Urothelium cell line (cell line): ENCODE measurements at places on chromosomes 6 and 20.
A peak's percentile ranks its signal among the peaks of the same experiment; 100 is the strongest.

DNA sequence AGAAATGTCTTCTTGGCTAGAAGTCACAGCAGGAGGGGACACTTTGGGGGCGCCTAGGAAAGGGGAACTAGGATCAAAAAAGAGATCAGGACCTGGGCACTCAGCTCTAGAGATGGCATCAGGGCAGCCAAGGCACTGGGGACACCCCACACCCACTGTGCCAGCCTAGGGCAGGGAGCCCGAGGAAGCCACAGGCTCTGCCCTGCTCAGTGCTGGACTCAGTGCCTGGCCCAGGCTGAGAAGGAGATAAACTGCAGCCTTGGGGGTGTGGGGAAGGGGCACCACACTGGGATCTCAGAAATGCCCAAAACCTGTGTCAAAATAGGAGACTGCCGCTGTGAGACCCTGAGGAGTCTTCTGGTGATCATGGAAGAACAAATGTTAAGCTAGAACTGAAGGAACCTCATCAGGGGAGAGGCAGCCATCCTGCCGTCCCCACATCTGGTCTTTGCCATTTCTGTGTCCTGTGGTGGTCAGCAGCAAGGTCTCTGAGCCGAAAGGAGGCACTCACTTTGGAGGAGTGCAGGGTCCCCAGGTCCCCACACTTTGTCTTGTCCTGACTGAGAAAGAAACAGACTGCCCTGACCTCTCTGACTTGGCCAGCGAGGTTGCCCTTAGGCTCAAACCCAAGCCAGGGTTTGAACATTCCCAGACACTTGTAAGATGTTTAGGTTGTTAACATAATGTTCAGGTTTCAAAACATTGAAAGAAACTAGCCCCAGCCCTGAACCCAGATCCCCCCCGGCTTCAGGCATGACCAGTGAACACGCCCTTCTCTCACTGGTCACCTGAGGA is 2.3 kb downstream of the ARFRP1 start:
- DNase-seq = no peak

DNA sequence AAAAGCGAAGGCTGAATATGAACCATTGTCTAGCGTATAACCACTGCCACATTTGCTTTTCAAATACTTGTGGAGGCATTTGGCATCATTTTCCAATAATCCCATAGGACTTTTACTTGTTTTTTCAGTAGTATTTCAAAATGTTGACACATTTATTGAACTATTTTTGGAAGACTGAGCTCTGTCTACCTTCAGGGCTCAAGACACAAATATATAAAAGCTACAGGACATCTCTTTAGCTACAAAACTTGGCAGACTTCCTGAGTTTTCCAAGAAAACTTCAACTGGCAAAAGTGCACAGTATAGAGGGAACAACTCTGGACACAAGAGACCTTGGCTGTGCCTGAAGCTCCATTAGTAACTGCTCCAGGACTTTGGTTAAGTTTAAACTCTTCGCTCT is 13.4 kb downstream of the EPB41L2 start:
- DNase-seq = no peak

DNA sequence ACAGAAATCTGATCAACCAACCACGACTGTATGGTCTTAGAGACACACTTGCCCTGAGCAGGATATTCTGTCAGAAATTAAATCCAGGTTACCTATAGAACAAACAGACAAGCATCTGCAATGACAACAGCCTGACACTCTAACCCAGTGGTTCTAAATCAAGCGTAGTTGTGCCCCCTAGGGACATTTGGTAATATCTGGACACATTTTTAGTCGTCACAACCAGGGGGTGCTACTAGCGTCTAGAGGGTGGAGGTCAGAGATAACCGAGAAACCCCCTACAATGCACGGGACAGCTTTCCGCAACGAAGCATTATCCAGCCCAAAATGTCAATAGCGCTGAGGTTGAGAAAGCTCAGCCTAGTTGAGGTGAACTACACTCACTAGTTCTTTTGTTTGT is 32.3 kb downstream of the ID4 start:
- DNase-seq = no peak

DNA sequence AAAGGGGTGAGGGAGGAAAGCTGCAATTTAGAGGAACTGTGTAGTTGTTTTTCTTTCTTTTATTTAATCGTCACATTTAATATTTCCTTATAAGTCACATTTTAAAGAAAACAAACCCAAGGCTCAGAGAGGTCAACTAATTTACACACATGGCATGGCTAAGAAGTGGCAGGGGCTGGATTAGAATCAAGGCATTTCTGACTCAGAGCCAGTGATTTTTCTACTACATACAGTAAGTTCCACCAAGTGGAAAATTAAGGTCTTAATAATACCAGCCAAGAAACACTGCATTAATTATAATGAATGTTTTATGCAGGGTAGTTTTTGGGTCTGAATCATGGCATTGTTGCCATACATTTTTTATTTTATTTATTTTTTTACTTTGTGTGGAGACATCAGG is 607.7 kb upstream of the CITED2 start:
- DNase-seq = no peak

DNA sequence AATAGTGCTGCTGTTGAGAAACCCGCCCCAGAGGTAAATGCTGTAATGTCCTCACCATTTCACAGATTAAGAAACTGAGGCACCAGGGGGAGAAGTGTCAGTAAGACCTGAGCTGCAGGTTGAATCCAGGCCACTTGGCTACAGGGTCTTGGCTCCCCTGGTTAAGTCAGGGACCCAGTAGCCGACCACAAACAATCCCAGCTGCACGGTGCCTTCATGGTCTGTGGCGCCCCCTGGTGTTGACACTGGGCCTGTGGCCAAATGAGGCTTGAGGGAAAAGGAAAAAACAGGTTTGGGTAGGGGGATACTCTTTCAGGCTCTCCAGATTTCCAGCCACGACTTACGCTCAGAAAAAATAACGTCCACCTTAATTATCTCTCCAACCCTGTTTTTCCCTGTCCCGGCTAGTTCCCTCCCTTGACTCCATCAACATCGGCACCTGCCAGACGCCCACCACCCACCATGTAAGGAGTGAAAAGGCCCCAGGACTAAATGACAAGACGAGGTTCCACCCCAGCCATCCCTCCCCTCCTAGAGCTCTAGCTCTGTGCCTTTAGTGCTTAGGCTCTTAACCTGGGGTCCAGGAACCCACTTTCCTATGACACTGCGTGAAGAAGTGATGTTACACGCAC is 47.7 kb upstream of the POLR1H start:
- peak; percentile 26 for DNase-seq

GRCh38 chr20:37777012-37777950 is 83.5 kb downstream of the CTNNBL1 start:
- DNase-seq = no peak

DNA sequence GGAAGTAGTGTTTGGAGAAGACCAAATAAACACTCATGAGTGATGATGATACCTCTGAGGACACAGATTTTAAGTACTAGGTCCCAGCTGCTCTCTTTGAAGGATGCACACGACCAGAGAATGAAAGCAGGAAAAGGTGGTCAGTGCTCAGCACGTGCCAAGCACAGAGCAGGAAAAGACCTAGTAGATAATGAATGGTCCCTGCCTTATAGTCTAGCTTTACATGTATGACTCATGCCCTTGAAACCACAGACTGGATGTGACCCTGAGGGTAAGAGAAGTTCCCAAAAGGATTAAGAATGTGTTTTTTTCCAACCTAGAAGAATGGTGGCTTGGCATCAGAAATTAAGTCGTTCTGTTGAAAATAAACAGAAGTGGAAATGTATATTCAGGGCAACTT is 2.8 kb upstream of the MC3R start:
- peak; percentile 75 for DNase-seq

- no peak for DNase-seq
Measured at GRCh38 chr20:60000271-60001042, 42.2 kb downstream of the CDH26 start.

GRCh38 chr6:7238900-7239589 is 74.0 kb downstream of the SSR1 start:
- peak; percentile 77 for DNase-seq

GRCh38 chr6:9140172-9140571 is 704.8 kb upstream of the SLC35B3 start:
- DNase-seq = peak; percentile 30

GRCh38 chr20:2840967-2841531 is 504 bp downstream of the VPS16 start:
- DNase-seq = peak; percentile 63

GRCh38 chr6:149845549-149845948 is 18.6 kb downstream of the LRP11 start:
- no peak for DNase-seq

DNA sequence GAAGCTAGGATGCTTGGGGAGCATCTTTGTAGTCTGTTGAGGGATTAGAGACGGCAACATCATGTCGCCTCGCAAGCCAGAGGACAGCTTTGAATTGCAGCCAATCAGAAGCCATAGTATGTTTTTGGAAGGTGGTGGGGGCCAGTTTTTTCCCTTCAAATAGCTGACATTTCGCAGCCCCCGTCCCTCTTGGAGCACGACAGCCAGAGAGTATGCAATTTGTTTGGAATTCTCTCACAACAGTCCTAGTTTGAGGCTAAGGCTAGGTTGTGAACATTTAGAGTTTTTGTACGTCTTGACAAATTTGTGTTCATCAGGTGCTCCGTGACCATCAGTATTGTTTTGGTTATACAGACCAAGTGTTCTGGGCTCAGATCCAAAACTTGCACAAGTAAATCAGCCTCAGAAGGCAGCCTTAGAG is 83.3 kb downstream of the PLCB1 start:
- no peak for DNase-seq

- DNase-seq = no peak
Measured at GRCh38 chr20:35000311-35000921, 44.7 kb downstream of the MYH7B start.

DNA sequence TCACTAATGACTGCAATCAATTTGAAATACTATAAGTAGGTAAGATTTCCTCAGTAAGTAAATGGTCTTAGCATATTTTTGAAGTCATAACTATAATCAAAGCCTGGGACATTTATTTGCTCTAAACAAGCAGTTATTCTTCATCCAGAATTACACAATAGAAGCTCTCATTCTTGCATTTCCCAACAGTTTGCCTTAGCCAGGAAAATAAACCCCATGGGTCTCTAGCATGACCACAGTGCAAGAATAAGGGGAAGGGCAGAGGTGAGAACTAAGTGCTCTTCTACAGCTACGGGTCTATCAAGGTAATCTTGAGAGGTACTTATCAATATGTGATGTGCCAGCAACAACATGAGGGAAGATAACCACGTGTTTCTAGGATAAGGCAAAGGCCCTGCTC is 14.1 kb upstream of the HLA-C start:
- DNase-seq = no peak

DNA sequence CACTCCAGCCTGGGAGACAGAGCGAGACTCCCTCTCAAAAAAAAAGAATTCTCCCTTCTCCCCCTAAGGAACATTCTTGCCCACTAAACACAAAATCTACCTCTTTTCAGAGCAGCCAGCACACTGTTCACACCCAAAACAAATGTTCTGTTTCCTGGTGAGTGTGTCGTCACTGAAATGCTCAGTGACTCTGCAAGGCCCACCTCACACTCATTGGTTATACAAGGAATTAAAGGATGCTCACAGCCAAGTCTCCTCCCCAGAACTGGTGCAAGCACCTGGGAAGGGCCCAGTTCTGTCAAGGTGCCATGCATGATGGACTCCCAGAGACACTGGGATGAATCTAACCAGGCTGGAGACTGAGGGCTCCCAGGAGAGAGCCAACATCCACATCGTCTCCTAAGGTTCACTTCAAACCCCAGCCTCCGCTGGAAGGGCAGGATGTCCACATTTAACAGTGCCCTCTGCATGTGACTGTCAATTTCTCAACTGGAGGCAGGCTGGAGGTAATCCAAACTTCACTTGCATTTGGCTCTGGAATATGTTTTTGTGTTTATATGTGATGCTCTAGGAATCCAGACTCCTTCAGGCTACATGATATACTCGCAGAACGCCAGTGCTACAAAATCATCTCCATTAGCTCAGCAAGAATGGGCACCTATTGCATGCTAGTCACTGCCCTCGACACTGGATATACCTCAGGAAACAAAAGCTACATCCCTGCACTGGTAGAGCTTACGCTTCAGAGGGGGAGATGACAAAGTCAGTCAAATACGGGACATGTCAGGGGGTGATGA is 7.1 kb downstream of the RRBP1 start:
- DNase-seq = no peak

DNA sequence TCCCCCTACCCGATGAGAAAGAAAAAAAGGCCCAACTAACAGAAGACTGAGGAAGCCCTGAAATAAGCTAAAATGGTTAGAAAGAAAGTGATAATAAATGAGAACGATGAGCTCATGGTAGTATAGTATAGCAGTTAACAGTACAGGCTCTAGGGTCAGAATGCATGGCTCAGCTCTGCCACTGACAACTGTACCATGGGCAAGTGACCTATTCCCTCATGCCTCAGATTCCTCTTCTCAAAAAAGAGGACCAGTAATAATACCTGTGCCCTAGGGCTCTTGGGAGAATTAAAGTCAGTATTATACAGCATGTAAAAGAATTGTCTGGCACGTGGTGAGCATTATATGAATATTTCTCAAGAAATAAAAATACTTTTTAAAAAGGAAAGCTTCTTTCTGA is 19.8 kb downstream of the TRERF1 start:
- DNase-seq = no peak

DNA sequence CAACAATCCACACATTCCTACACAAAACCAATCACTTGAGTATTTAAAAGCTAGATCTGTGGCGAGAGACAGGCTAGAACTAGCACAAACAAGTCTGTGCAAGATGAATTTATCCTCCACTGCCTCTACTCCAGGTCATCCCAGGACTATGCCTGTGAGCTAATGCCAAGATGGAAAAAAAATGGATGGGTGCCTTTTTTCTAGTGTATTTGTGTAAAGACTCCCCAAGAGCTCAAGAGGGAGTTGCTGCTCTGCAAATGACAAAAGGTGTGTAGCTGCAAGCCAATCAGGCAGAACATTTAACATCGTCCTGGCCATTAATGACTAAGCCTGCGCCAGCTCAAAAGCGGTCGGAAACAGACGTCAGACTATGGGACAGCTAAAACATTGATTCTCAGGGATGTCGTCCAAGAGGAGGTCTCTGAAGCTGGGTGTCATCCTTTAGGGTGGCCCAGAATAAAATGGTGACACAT is 21.9 kb downstream of the ATXN1 start:
- no peak for DNase-seq

GRCh38 chr6:160349814-160350350 is 1.7 kb downstream of the SLC22A3 start:
- DNase-seq = no peak

GRCh38 chr6:36131511-36132245 is 1.4 kb downstream of the MAPK13 start:
- no peak for DNase-seq
